Brain (organoid and tissue), 16 donors: ENCODE measurements at places on chromosomes 7 and 10.

DNA sequence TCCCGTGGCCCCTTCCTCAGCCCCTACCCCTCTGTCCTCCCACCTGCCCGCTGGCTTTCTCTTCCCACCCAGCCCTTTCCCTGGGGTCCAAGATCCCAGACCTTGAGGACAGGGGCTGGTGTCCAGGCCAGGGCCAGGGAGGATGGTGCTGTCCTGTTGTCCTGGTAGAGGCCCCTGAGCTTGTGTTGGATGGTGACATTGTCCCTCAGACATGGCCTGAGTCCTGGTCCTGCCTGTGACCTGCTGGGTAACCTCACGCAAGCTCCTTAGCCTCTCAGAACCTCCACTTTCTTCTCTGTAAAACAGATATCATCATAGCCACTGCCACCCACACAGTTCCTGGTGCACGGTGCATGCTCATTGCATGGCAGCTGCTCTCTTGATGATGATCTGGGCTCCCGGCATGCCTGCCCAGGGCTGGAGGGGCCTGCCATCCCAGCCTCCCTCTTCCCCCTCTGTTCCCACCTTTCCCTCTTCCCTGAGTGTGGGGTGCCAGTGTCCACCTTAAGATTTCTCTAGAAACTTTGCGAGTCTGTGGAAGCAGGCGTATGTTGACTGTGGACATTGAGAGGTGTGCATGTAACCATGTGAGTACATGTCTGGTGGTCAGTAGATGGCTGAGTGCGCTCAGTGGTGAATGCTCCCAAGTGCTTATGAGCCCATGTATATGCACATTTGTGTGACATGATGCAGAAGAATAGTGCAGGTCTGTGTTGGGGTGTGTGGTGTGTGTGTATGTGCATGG is 60.4 kb downstream of the NEURL1 start:
- no peak for DNase-seq

- DNase-seq, result no peak
Measured at GRCh38 chr10:26858707-26859034, 2.1 kb downstream of the ABI1 start.

DNA sequence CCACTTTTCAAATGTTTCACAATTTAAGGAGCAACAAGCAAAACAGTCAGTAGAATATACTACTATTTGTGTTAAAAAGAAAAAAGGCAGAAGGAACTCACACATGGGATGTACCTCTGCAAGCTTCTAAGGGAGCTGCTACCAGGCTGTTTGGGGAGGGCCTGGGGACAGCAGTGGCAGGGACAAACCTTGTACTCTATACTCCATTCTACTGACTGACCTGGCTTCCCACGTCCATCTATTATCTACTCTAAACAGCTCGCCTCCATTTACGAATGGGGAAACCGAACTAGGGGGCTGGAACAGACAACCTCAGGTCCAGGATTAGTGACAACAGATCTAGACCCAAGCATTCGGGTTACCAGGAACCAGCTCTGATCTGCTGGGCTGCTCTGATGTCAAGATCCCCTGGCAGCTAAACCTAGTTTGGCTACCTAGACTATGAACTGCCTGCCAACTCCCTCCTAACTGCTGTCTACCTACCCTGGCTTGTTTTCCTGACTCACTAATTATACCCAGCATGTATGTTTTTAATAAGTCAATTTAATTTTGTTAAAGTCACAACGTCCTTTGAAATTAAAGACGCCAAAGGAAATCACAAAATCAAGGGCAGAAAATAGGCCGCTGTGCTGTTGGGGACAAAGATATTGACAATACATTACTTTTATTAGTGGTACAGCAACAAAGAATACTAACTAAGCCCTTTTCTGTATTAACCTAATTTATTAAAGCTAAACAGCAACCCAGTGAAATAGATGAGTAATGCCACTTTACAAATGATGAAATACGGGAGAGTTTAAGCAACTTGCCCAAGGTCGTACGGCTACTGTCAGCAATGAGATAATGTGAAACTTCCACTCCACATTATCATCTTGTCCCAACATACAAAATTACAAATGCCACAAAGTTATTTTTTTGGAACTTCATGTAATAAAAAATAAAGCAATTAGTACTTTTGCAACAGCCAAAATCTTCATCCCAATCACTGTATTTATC is 5.3 kb downstream of the PSAP start:
- DNase-seq, result no peak

DNA sequence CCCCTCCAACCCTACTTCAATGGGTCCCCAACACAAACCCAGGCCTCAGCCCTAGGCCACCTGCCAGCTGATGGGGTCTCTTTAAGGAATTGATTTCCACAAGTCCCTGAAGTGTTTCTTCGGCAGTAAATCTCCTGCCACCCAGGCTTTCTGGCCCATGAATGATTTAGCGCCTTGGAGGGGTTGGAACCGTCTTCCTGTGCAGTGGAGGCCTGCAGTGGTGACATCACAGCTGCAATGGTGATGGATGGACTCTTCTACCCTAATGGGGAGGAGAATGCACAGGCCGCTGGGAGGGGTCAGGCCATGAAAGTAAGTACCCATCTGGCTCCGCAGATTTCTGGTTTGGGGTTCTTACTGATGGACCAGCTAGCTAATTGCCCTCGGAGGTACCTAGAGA is 163.8 kb downstream of the UBE2H start:
- no peak for DNase-seq

GRCh38 chr10:75187961-75188426 is 22.6 kb upstream of the VDAC2 start:
- DNase-seq, result peak; percentile 60

DNA sequence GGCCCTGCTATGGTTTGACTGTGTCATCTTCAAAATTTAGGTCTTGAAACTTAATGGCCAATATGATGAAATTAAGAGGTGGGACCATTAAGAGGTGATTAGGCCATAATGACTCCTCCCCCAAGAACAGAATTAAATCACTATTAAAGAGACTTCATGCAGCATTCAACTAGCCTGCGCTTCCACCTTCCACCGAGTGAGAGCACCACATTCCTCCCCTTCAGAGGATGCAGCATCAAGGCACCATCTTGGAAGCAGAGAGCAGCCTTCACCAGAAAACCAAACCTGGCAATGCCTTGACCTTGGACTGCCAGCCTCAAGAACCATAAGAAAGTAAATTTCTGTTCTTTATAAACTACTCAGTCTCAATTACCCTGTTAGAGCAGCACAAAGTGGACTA is 371.1 kb upstream of the NFE2L3 start:
- DNase-seq, result no peak

GRCh38 chr7:155203882-155204691 is 93.6 kb upstream of the INSIG1 start:
- DNase-seq, result no peak

DNA sequence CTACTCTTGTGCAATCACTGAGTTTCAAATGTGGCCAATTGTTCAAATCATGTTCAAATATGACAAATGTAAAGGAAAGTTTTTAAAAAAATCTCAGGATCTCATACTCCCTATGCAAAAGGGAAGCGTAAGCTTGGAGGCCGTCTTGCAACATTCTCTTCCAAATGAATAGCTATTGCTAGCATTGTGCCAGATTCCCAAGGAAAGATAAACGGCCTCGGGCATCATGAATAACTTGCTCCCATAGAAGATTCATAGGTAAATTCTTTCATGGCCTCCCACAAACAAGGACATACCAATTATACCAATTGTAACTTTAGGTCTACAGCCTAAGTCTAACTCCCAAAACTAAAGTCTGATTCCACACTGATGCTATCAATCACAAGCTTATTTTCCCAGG is 416.9 kb downstream of the THSD7A start:
- DNase-seq, result no peak

DNA sequence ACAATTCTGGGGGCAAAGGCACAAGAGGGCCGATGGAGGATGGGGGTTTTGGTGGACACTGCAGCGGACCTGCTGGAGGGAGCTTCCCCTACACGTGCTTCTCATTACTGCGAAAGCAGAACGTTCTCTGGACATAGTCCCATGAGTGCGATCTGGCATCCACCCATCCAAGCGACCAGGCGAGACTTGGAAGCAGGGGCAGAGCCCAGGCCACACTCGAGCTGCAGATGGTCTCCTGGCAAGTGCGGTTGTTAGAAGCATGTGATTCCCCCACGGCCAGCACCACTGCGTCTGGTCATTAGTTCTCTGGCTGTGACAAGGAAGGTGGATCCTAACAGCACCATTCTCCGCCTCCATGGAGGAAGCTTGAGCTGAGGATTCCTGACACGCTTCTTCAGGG is 118.4 kb upstream of the TCERG1L start:
- peak; percentile 48 for DNase-seq

DNA sequence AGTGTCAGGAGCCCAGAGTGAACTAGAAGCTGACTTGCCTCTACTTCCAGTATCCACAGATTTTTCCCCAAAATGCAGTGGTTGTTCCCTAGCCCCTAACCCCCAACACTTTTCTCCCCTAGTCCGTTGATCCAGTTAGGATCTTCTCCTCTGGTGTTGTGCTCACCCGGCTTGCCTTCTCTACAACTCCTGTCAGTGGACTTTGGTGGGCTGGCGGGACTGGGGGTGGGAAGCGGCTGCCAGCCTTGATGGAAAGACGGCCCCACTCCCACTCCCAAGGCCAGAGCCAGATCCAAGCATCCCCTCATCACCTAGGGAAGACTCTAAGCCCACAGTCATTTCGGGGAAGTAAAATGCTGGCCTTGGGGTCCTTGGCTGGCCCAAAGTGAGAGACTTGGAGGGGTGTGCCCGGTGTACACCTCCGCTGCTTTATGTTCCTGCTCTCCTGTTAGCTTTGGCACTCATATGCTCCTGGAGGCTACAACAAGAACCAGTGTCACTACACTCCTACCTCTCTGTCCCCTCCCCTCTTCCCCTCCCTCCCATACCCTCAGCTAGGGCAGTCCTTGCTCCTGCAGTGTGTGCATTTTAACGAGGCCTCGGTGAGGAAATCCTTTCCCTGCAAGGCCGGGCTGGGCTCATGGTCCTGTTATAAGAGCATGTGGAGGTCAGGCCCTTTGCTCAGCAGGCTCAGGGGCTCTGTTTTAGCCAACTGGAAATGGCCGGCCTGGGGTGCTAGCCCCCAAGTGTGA is 930 bp upstream of the HOXA10 start:
- DNase-seq, result no peak

GRCh38 chr7:131161103-131161502 is 166.6 kb upstream of the MKLN1 start:
- DNase-seq, result no peak

DNA sequence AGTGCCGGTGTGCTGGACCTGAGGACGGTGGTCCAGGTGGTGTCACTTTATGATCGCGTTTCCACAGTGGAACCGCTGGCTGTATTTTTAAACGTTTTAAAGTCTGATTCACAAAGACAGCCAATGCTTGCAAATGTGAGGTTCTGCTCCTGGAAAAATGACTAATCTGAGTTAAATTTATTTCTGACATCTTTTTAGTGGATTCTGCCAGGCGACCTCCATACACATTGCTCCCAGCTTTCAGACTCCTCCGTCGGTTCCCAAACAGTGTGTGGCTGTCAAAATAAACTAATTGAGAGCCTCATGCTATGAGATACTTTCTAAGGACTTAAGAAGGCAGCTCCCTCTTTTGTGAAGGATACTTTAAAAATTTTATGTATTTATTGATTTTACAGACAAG is 12.7 kb upstream of the TTYH3 start:
- peak; percentile 62 for DNase-seq

DNA sequence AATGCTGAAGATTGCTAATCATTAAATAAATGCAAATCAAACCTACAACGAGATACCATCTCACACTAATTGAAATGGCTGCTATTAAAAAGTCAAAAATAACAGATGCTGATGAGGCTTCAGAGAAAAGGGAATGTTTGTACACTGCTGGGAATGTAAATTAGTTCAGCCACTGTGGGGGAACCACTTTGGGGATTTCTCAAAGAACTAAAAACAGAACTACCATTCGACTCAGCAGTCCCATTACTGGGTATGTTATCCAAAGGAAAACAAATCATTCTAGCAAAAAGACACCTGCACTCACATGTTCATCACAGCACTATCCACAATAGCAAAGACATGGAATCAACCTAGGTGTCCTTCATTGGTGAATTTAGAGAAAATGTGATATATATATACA is 379.0 kb upstream of the CNTNAP2 start:
- DNase-seq, result no peak

DNA sequence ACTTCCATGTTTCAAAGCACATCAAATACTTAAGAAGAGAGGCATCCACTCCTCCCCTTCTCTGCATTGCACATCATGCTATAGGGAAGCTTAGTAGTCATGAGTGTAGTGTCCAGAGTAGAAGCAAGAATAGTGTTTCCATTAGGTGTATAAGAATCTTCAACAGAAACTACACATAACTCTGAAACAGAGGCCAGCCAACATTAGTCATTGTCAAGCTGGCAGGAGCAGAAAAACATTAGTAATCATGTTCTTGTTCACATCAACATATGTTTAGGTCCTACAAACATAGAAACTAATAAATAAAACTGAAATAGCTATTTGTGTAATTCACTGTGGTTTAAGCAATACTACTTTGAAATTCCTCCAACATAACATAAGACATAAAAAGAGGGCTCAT is 370.2 kb downstream of the PPP1R3A start:
- no peak for DNase-seq

GRCh38 chr7:22351329-22351692 is 5.6 kb downstream of the RAPGEF5 start:
- DNase-seq, result no peak

DNA sequence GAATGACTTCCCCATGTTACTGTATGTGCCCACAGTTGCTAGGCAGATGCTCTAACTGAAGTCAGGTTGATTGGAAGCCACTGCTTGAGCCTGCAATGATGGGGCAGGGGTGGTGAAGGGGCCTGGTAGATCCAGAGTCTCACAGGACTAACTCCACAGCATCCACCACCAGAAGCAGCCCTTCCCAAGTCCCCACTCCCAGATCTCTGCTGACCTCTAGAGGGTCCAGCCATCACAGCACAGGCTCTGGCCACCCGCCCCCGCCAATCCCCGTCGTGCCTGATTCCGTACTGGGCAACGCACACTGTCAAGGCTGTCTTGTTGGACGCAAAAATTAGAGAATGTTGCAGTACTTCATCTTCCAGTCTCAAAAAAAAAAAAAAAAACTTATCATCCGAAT is 136.8 kb upstream of the PDE1C start:
- DNase-seq, result no peak

DNA sequence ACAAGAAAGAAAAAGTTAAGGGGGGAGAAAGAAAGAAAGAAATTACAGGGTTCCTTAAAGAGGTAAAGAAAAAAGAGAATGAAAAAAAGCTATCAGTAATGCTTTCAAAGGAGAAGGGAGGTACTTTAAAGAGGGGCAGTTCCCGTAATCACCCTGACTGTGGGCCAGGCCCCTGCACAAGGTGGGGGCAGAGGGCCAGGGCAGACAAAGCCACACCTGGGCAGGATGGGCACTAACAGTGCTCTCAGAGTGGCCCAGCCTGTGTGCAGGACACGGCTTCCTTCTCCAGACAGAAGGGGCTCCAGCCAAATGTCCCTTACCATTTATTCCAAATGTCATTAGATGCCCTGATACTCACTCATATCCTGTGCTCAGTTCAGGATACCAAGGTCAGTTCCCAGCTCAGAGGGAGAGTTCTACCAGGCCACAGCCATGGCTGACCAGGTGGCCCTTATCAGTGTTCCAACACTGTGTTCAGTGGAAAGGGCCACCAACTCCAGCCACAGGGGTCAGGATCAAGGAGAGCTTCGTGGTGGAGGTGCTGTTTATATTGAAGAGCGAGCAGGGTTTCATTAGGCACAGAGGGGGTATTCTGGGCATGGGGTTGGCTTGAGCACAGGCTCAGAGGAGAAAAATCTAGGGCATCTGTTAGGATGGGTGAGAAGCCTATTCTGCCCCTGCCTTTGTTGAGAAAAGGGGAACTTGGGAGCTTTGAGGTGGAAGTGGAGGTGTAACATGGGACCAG is 29.9 kb downstream of the DPCD start:
- no peak for DNase-seq
